ENCODE measurements at places on chromosomes 11 and 22.
A peak's percentile ranks its signal among the peaks of the same experiment; 100 is the strongest.

GRCh38 chr22:17265649-17266248, 46.5 kb upstream of the ADA2 start:
- DNase-seq = no peak

- no peak for DNase-seq
Measured at GRCh38 chr11:108307751-108308150, 84.9 kb downstream of the ATM start.

DNA sequence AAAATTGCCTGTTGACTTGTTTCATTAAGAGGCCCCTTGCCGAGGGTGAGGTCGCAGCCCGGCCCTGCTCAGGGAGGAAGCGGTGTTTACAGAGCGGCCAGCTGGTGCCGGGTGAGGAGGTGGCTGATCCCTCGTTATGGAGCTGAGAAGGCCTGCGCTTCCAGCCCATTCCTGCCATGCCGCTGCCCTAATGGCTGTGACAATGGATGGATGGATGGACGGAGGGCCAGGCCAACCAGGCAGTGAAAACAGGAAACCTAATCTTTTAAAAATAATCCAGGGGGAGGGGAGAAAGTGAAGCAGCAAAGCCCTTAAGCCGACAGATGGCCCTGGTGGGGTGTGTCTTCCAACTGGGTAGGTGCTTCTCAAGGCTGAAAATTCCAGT, 38.5 kb downstream of the BCR start:
- DNase-seq = peak; percentile 89

GRCh38 chr11:43393765-43394355, 35.1 kb downstream of the TTC17 start:
- peak; percentile 75 for DNase-seq

DNA sequence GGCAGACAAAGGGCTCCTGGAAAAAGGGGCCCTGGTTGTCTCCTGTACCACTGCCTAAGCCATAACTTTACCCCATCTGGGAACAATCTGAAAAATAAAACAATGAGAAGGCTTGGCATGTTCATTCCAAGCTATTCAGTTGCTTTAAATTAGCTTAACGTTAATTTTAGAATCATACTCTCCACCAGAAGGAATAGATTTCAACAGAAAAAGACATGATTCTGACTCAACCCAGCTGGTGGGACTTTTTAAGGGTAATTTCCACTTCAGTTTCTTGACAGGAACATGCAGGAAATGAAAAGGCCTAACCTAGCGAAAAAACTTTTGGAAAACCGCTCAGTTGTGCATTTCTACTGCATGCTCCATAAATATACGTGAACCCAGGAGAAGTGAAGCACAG, 7.9 kb downstream of the SF3A1 start:
- no peak for DNase-seq

DNA sequence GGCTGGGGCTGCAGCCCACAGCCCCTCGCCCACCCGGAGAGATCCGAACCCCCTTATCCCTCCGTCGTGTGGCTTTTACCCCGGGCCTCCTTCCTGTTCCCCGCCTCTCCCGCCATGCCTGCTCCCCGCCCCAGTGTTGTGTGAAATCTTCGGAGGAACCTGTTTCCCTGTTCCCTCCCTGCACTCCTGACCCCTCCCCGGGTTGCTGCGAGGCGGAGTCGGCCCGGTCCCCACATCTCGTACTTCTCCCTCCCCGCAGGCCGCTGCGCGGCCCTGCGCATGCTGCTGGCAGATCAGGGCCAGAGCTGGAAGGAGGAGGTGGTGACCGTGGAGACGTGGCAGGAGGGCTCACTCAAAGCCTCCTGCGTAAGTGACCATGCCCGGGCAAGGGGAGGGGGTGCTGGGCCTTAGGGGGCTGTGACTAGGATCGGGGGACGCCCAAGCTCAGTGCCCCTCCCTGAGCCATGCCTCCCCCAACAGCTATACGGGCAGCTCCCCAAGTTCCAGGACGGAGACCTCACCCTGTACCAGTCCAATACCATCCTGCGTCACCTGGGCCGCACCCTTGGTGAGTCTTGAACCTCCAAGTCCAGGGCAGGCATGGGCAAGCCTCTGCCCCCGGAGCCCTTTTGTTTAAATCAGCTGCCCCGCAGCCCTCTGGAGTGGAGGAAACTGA, 731 bp downstream of the GSTP1 start:
- peak; percentile 91 for DNase-seq

DNA sequence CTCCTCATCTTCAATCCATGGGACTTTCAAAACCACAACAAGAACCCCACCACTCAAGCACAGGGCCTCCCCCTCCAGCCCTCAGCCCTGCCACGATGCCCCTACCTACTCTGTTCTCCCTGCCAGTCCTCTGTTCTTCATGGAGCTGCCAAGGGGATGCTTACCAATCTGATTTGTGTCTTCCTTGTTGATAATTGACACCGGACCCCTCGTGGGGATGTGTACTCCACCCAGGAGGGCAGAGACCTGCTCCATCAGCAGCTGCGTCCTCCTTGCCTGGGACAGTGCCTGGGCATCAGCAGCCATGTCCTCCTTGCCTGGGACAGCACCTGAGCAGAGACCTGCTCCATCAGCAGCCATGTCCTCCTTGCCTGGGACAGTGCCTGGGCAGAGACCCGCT, 1489.2 kb downstream of the TBC1D22A start:
- no peak for DNase-seq

- DNase-seq = peak; percentile 34
Measured at GRCh38 chr11:35173011-35173511, 34.1 kb downstream of the CD44 start.

DNA sequence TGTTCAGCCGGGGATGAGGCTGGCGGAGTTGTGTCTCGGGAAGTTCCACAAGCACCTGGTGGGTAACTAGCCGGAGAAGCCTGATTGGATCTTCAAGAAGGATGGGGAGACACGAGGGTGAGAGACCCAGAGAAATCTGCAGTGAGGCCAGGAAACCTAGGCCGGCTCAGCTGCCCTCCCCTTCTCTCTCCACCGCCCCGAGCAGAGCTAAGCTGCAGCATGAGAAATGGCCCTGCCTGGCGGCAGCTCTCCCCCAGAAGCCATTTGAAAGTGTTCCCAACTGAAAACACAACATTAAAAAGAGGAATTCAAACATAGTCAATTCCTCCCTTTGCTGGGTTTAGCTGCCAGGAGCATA, 77.8 kb upstream of the SHISAL1 start:
- no peak for DNase-seq

GRCh38 chr22:25091458-25091857, 108.2 kb upstream of the CRYBB3 start:
- no peak for DNase-seq

All from stomach (tissue), 19 donors.